ENCODE measurements at places on chromosomes 5 and 9.
A peak's percentile ranks its signal among the peaks of the same experiment; 100 is the strongest.

DNA sequence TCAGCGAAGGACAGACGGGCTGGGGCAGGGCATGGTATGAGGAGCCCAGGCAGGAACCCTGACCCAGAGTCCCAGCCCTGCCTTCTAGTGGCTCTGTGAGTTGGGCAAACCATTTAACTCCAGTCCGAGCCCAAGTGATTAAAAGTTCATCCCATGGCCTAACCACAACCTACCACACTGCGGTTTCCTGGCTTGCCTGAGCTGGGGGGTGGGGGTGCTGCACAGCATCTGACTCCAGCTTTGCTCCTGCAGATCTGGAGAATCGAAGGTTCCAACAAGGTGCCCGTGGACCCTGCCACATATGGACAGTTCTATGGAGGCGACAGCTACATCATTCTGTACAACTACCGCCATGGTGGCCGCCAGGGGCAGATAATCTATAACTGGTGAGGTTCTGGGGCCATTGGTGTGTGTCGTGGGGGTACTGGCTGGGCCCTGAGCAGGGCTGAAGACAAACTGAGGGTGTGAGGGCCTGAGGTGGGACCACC lies 49.0 kb downstream of the STOM start:
- no peak for DNase-seq

- DNase-seq, result no peak
Observed at GRCh38 chr5:168372356-168372946, 81.0 kb downstream of the WWC1 start.

- peak; percentile 18 for DNase-seq
Observed at GRCh38 chr5:34728236-34728635, 72.1 kb downstream of the RAI14 start.

DNA sequence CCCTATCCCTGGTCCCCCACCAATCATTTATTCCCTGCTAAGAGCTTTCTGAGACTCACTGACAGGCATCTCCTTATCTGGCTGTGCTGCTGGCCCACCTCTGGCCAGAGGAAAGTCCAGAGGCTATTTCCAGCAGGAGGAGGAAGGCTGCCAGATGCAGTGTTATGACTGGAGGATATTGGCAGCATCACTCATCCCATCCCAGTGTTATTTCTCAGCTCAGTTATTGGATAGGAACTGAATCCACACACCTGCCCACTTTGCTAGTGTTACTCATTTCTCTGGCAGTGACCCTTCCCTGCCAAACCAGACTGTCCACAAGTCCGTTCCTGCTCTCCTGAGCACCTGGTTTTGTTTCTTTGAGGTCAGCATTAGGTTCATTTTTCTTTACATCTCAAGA lies 228.2 kb downstream of the GRIA1 start:
- DNase-seq, result no peak

DNA sequence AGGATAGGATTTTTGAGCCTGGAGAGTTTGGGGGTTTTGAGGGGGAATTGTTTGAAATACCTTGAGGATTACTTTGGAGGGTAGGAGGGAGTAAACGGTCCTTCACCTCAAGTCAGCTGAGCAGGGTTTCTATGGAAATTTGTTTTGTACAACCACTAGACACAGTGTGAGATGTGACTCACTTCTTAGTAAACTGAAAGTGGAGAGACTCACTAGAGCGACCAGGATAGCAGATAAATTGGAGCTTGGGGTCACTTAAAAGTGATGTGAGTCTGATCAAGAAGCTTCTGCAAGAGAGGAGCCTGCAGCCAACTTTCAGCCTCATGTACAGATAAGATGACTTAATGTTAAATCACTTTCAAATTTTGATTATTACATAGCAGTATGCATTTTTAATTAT lies 1945.9 kb upstream of the NUDT12 start:
- DNase-seq, result peak; percentile 14

DNA sequence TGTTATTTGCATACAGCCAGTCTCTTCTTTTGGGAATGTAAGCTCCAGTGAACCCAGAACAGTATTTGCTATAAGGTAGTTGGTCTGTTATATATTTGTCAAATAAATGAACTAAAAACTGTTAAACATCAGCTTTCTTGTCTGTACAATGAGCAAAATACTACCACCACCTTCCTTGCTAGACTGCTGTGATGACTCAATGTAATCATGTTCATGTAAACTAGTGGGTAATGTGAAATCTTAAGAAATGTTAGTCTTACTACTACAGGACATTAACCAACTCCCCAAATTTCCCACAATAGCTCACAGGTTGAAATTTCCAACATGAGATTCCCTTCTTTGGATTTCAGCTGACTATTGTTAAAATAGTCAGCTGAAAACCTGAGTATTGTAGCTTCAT lies 176.1 kb downstream of the TRPM3 start:
- no peak for DNase-seq

- DNase-seq, result peak; percentile 97
Observed at GRCh38 chr9:8859416-8859815, 1059.8 kb upstream of the DMAC1 start.

- DNase-seq, result no peak
Observed at GRCh38 chr5:121969660-121970295, 8.0 kb downstream of the SRFBP1 start.

DNA sequence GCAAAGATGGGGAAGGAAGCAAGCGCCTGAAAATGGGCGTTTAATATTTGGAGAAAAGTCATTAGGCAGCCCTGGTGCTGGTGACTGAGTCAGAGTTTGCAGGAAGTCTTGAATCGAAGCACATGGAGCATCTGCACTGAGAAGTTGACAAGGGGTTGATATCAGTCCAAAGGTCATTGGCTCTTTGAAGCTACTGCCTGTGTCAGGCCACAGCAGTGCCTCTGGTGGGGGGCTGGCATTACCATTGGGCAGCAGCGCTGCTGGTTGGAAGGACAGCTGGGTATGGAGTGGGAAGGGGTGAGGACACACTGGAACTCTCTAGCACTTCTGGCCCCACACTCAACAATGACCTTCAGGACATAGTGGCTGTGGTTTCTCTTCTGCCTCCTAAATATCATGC lies 150.4 kb upstream of the ERCC6L2 start:
- no peak for DNase-seq

DNA sequence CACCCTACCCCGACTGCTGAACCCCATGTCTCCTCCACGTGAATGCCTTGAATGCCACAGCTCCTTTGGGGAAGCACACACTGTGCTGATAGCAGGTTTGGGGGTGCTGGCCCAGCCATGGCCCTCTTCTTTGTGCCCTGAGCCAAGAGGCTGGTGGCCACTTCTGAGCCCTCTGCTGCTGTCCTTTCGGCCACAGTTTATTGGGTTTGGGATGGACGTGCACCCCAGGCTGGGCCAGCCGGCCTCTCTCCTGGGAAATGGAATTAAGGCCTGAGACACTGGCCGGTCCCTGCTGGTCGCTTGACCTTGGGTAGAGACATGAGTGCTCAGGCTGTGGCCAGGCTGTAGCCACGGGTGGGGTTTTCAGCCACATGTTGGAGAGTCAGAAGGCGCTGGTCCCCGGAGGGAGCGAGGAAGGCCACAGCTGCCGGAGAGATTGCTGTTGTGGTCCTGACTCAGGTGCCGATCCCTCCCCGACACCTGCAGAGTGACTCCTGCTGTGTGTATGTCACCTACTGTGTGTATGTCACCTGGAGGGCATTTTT lies 26.6 kb downstream of the FAM163B start:
- DNase-seq, result peak; percentile 70

GRCh38 chr9:116943970-116944369 lies 256.9 kb downstream of the TRIM32 start:
- no peak for DNase-seq

- DNase-seq, result no peak
Observed at GRCh38 chr5:154674029-154674428, 81.1 kb upstream of the LARP1 start.

DNA sequence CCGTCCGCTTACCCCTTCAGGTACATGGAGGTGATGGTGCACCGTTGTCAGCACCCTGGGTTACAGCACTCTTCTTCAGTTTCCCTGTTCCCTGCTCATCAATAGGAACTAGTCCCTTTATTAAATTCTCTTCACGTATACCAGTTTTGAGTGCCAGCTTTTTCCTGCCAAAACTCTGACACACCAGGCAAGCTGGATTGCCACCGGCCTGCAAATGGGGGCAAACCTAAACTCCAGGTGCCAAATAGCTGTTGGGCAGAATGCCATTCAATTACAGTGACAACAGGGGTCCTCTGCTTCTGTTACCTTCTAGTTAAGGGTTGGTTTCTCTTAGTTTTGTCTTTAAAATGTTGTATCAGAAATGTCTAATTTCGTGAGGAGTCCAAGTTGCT lies 400.4 kb downstream of the OSTF1 start:
- DNase-seq, result no peak

- DNase-seq, result no peak
Observed at GRCh38 chr5:63500242-63500641, 462.0 kb downstream of the HTR1A start.

DNA sequence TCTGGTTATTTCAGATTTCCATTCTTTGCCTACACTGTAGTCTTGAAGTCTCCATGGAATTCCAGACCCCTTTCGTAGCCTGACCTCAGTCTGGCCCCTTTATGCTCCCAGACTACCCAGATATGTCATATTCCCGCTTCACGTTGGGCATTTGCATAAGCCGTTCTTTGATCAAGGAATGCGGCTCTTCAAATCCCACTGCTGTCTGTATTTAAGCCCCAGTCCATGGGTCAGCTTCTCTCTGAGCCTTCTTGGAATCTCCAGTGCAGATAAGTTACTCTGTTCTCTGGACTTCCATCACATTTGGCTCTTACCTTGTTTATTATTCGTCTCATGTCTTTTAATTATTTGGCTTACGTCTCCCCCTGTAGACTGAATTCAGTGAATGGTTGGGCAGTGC lies 97.4 kb downstream of the PARP8 start:
- no peak for DNase-seq

DNA sequence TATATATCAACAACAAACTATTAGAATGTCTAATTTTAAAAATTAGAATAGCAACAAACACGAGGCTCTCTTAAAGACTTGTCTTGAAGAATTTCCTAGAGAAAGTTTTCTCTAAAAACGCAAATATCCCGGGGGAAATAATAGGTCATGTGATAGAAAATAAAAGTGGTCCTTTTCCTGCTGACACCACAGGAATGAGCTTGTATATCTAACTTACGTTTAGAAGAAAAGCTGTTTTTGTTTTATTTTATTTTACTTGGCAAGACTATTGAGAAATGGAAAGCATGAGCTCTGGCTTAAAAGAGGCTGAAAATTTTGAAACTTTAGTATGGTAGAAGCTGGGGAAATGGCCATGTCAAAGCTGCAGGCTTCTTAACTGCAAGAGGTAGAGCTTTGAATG lies 465.0 kb downstream of the AGTPBP1 start:
- no peak for DNase-seq

- DNase-seq, result no peak
Observed at GRCh38 chr9:89122949-89123348, 55.7 kb downstream of the SHC3 start.

GRCh38 chr9:69223605-69224004 lies 49.5 kb downstream of the TJP2 start:
- DNase-seq, result peak; percentile 55

DNA sequence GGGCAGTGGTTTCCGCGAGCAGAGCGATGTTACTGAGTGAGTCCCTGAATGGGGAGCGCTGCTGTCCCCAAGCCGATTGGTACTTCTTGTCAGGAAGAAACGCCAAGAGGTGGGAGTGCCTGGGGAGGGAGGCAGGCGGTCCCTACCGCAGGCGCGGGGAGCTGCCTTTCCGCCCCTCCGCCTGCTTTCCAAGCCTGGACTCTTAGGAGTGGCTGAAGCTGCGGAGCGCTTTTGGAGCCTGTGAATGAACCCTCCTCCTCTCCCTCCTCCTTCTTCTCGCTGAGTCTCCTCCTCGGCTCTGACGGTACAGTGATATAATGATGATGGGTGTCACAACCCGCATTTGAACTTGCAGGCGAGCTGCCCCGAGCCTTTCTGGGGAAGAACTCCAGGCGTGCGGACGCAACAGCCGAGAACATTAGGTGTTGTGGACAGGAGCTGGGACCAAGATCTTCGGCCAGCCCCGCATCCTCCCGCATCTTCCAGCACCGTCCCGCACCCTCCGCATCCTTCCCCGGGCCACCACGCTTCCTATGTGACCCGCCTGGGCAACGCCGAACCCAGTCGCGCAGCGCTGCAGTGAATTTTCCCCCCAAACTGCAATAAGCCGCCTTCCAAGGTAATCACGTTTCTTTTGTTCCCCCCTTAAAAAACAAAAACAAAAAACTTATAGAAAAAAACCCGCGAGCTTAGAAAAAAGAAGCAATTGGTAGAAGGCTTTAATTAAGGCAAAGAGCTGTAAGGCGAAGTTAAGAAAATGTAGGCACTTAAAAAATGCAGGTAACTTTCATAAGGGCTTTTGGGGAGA lies at the start of gene VCAN:
VCAN (plus strand) TSS at position 340 of the 808 bp plus-strand sequence. CDS start 11,775 bp downstream, outside the sequence.
- peak; percentile 63 for DNase-seq

DNA sequence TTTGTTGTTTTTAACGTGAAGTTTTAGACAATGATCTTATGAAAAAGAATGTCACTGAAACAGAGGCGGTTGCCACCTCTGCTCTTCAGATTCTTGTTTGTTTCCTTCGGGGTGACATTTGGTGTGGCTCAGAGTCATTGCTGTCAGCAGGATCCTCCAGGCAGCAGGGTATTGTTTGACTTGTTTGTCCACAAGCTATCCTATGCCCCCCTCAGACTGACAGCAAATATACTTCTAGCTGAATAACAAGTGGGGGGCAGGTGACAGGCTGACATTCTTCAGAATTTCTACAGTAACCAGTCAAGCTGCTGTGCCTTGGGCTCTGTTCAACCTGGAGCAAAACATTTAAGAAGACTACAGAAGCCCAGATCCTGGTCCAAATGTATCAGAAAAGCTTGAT lies 383.3 kb downstream of the YTHDC2 start:
- peak; percentile 79 for DNase-seq

DNA sequence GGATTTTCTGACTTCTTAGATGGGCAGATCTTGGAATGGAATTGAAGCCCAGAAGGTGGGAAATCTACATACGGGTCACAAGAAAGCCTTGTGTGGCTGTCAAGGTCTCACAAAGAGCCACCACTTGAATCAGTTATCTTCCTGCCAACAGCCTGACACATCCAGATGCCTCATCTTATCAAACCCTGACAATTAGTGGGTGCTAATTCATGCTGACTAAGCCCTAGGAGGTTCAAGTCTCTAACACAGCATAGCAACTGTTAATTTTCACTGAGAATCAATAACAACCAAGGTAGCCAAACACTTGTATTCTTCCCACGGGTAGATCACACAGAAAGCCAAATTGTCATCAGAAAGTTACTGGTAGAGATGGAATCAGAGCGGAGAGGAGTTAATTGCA lies 222.2 kb downstream of the TMEM167A start:
- no peak for DNase-seq

GRCh38 chr5:157549954-157550549 lies 25.5 kb downstream of the ADAM19 start:
- no peak for DNase-seq

GRCh38 chr5:179237770-179238627 lies 107.3 kb downstream of the ADAMTS2 start:
- DNase-seq, result no peak

DNA sequence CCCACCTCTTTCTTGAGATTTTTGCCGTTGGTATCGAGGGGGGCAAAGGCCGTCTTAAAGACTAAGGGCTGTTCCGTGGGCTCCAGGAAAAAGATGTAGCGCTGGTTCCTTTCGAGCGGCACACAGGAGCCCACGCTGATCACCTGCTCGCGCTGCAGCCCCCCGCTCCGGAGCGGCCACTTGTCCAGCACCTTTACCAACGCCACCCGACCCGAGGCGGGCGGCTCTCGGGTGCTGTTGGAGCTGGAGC lies 781 bp downstream of the NRG2 start:
- DNase-seq, result no peak

Data from NCI-H69 (cell line).